Fibroblast of the aortic adventitia (primary cell): ENCODE measurements at places on chromosomes 6 and 20.

DNA sequence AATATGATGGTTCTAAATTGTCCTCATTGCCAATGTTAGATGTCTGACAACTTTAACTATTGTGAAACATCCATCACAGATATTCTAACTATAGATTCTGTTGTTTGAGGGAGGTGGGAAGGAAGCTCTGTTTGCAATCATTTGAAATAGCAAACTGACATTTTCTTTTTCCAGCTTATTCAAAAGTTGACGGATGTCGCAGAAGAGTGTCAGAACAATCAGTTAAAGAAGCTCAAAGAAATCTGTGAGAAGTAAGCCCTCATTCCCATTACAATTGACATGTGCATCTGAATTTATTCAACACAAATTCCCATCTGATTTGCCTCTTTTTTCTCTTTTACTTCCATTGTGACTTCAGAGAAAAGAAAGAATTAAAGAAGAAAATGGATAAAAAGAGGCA lies 280.6 kb upstream of the PLCB4 start:
- DNase-seq, result no peak

GRCh38 chr6:102407886-102408741 lies 1014.6 kb downstream of the GRIK2 start:
- no peak for DNase-seq

GRCh38 chr6:16168858-16169257 lies 40.0 kb downstream of the MYLIP start:
- peak; percentile 66 for DNase-seq

DNA sequence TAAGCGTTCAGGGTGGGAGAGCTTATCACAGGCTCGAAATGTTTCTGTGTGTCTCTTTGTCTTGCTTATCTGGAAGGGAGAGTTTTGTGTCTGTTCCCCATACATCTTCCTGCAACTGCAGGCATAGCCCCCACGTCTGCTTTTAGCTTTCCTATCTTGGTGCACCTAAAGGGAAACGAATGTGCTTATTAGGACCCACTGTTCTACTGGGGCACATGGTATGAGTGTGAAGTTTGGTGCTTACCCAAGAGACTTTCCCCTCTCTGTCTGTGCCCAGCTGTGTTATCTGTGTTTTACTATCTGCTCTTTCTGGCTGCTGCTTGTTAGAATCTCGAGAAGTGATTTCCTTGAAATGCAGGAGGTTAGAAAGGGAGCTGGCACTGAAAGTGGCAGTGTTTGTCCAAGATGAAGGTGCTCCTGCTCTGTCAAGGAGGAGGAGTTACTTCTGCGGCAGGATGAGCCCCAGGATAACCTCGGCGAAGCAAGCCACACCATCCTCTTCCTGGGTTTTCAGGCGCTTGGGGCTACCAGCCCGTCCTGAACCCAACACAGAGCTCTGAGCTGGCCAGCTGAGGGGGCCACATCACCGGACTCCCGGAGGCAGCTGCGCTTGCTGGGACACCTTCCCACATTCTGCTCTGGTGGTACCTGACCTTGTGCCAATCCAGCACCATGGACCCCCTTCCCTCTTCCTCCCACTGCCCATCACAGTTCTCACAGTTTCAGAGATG lies 23.4 kb downstream of the DYNLT1 start:
- DNase-seq, result no peak

- DNase-seq, result no peak
These were observed 6.0 kb downstream of the CST7 start for GRCh38 chr20:24955045-24955444.

DNA sequence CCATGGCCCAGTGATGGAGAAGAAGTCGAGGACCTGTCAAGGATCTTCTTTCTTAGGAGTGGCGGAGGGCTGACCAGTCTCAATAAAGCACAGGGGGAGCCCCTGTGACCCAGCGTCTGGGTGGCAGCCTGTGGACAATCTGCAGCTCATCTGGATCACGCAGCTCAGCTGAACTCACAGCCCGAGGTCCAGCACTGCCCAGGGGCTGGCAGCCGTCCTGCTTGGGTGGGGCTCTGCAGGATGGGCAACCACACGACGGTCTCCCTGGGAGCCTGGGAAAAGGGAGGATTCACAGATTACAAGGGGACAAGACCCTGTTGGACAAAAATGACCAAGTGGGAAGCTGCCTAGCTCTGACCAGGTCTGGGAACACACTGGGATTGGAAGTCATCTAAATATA lies 110.8 kb downstream of the MYLK4 start:
- DNase-seq, result no peak

- DNase-seq, result peak; percentile 67
These were observed 23.9 kb downstream of the RALY start for GRCh38 chr20:34017610-34018009.

DNA sequence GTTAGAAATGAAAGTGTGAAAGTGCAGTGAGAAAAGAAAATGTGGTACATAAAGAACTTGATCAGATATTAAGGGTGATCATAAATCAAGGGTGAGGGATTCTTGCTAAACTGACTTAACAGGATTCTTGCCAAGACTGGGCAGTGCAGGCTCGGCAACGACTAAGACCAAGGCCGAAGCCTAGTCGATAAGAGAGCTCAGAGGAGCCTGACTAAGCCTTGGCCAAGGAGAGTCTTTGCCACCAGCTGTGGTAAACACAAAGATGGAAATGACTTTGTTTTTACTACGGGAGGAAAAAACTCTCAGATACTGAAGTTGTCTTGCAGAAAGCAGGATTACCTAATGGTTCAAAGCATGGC lies 196.6 kb downstream of the LY86 start:
- peak; percentile 27 for DNase-seq

- peak; percentile 67 for DNase-seq
These were observed 293.8 kb downstream of the RFPL4B start for GRCh38 chr6:112640891-112641290.

GRCh38 chr6:40042232-40042631 lies 108.0 kb upstream of the MOCS1 start:
- no peak for DNase-seq

DNA sequence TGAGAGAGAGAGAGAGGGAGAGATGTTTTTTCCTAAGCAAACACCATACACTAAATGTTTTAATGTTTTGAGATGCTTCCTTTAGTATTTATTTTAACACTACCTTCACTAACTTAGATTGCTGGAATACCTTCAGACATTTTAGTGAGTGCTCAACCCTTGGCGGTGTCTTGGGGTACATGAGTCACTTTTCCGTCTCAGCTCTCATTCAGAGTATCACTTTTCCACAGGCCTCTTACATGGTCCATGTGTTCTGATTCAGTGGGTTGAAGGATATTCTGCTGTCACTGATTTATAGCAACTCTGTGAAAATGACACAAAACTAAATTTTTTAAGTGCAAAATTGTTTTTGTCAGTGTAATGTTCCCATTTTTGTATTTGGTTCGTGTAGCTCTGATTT lies 217.9 kb downstream of the CLVS2 start:
- no peak for DNase-seq

GRCh38 chr6:131773284-131773950 lies 34.4 kb upstream of the ENPP1 start:
- peak; percentile 27 for DNase-seq

DNA sequence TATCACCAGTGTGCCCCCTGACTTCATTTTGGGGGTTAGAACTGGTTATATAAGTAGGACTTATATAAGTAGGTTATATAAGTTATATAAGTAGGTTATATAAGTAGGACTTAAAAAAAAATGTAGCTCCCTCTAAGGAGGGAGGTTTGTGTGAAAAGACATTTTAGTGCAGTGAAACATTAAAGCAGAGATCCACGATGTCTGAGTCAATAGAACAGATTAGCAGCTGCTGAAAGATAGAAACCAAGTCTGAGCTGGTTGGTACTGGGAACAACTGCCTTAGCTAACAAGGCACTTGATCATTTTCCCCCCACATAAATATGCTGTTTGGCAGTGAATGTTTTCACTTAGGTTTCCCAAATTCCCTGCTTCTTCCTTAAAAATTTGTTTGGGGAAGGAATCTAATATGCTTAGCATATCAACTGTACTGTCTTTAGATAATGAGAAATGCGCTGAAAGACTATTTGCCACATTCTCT lies 2.1 kb upstream of the RPS12 start:
- DNase-seq, result peak; percentile 65
